Breast epithelium (tissue), 4 donors: ENCODE measurements at places on chromosomes 11 and 22. TPM values are rescaled to one million over a fixed set of nuclear protein-coding genes. Genes with fewer than 3 reads are reported as not detected.

The POTEH gene
- not detected for total RNA-seq

DNA sequence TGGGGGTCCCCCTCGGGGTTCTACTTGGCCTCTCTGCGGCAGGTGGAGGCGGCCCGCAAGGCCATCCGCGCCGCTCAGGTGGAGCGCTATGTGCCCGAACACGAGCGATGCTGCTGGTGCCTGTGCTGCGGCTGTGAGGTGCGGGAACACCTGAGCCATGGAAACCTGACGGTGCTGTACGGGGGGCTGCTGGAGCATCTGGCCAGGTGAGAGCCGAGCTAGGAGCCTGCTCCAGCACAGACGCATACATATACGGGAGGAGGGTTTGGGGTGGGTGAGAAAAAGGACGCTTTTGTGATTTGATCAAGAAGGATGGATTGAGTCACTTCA lies 415 bp downstream of the CENATAC start:
- H3K27ac ChIP-seq = peak overlapping the region; percentile 81
- no peaks in the 10 kb centered on the region for H3K27me3 ChIP-seq
- H3K36me3 ChIP-seq = no peaks in the 10 kb centered on the region
- no peak for DNase-seq
- H3K4me1 ChIP-seq = peaks cover 6% of the 10 kb centered on the region

DNA sequence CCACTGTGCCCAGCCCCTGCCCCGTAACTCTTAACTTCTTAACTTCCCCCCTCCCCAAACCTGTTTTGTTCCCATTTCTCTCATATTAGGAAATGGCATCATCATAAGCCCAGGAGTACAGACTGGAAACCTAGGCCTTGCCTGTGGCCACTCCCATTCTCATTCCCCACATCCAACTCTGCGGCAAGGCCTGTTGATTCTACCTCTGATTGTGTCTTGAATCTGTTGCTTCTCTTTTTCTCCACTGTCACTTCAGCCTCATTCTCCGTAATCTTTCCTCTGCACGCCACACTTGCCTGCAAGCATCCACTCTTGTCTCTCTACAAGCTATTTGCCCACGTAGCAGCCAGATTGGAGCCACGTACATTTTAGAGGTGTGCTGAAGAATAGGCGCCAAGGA lies 25.2 kb downstream of the SGSM3 start:
- no peak for DNase-seq
- peak overlapping the region; percentile 91 for H3K27ac ChIP-seq
- peaks cover 11% of the 10 kb centered on the region for H3K4me1 ChIP-seq
- H3K4me3 ChIP-seq = no peak overlapping the region
- no peaks in the 10 kb centered on the region for H3K27me3 ChIP-seq

GRCh38 chr22:35204807-35205775 lies 52.2 kb upstream of the HMGXB4 start:
- H3K4me3 ChIP-seq = no peak overlapping the region
- no peak for DNase-seq
- no peaks in the 10 kb centered on the region for H3K4me1 ChIP-seq
- H3K36me3 ChIP-seq = no peaks in the 10 kb centered on the region

- no peaks in the 10 kb centered on the region for H3K27me3 ChIP-seq
- H3K36me3 ChIP-seq = no peaks in the 10 kb centered on the region
- DNase-seq = peak; percentile 75
- peaks cover 19% of the 10 kb centered on the region for H3K4me1 ChIP-seq
These were observed 1.5 kb downstream of the EHD1 start for GRCh38 chr11:64876835-64877341.
